Umbilical cord (tissue), 2 donors: ENCODE measurements at places on chromosomes 3 and 15. TPM values are rescaled to one million over a fixed set of nuclear protein-coding genes. Genes with fewer than 3 reads are reported as not detected.

Gene MINAR1
- 3.9 TPM for total RNA-seq

Gene TLR9
- 0.24 TPM for total RNA-seq

Gene P2RY13
- 5.5 TPM for total RNA-seq

Gene ZMYND10
- total RNA-seq, result 5.3 TPM

DNA sequence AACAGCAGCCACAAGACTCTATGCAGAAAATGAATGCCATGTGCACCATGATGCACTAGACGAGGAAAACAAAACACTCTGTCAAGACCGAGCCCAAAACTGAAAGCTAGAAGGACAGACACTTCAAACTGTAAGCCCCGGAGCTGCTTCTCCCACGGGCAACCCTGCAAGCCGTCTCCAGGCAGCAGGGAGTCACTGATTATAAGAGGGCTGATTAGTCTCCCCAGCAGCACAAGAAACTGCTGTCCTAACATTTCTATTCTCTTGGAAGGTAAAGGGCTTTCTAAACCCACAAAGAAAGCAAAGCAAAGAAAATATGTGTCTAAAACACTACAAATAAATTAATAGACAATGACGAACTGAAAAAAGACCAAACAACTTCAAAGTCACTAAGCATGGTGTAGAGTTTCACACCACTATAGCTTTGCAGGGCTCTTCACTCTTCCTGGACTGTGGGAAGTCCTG lies 15.5 kb downstream of the TBC1D2B start:
- peak; percentile 65 for DNase-seq

- peak; percentile 69 for DNase-seq
These were observed 84.6 kb downstream of the PEAK1 start for GRCh38 chr15:77335298-77335697.

GRCh38 chr3:11407644-11408043 lies 135.4 kb downstream of the ATG7 start:
- no peak for DNase-seq

DNA sequence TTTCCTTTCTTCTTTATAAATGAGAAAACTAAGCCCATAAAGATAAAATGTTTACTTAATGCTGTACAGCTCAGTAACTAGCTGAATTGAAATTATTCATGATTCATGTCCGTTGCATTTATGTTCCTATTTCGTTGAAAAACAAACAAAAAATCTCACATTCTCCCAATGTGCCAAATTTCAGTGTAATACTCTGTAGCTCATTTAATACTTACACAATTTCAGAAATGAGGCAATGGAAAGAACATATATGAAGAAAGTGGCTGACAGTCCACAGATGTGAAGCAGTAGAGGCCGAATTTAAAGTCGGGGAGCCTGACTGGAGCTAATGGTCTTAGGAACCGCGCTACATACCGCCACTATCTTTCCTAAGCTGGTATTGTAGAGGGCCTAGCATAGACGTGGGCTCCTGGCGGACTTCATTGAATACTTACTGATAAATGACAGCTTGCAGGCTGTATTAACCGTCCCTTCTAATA lies 651 bp downstream of the PLSCR2 start:
- DNase-seq, result no peak
